ENCODE measurements at places on chromosomes 1 and 21.
A peak's percentile ranks its signal among the peaks of the same experiment; 100 is the strongest.

DNA sequence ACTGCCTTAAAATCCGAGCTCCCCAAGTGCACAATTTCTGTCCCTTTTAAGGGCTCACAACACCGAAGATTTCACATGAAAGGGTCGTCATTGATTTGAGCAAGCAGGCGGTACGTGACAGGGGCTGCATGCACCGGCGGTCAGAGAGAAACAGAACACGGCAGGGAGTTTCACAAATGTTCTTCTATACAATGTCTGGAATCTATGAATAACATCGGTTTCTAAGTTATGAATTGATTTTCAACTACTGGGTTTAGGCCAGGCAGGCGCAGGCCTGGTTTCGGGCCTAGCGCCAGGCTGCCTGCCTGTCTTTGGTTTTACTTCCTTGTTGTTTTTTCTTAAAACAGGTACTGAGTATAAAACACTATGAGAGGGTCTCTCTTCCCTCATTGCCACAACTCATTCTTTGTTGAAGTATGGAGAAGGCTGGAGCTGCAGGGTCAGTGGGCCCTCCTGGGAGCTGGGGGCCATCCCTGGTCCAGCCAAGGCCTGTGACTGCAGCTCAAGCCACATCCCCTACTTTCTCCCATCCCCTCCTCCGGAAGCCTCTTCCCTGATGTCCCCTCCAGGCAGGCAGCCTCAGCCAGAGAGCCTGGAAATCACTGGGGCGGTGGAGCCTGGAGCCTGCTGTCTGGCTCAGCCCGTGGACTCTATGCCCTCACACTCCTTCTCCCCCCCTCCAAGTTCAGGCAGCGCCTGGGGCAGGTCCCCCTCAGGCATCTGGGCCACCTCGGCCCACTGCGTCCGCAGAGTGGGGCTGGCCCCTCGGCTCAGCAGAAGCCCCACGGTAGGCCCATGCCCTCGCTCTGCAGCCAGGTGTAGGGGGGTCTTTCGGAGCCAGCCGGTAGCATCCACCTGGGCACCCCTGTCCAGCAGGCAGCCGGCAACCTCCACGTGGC, 2.4 kb downstream of the ANKRD65 start:
- ATAC-seq, result peak; percentile 13

DNA sequence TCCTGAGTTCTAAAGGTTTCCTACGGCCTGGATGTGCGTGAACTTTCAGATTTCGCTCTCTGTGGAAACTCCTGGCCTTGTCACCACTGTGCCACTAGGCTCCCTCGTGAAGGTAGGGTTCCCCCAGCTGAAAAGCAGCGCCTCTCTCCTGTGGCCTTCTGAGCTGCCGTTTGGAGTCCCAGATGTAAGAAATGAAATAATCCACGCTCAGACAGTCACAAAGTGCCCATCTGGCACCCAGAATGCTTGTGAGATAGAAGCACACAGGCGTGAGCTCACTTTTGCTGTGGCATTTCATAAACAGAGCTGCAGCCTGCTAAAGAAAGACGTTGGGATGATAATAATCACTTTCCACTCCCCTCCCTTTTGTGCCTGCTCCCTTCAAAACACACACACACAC, 65.8 kb downstream of the LMO4 start:
- no peak for ATAC-seq

DNA sequence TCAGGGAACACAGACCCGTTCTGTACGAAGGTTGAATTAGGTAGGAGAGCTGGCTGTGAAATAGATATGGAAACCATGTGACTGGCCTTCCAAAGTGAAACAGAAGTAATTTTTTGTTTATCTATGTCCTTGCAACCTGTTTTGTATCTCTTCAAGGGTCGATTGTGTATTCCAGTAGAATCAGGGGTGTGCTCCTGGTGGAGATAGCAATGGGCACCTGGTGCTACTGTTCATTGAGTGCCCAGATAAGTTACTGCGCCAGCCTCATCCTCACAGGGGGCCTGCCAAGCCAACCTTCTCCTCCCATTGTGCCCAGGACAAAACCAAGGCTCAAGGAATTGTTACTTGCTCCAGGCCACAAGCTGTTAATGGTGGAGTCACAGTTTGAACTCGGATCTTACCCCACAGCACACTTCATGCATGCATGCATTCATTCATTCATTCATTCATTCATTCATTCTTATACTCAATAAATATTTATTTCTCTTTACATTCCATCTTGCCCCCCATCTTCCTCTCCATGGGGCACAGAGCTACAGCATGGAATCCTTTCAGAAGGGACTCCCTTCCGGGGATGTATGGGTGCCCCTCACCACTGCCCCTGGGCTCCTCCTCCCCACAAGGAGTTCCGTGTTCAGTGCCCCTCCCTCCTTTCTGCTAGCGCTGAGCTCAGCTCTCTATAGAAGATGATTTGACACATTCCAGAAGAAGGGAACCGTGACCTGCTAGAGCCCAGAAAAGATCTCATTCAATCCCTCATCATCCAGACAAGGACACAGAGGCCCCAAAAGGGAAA, 24.0 kb downstream of the ADORA1 start:
- ATAC-seq, result no peak

GRCh38 chr1:203124011-203124410, 3.5 kb upstream of the ADORA1 start:
- ATAC-seq, result no peak

GRCh38 chr1:175225805-175226129, 33.2 kb upstream of the KIAA0040 start:
- ATAC-seq, result peak; percentile 42

DNA sequence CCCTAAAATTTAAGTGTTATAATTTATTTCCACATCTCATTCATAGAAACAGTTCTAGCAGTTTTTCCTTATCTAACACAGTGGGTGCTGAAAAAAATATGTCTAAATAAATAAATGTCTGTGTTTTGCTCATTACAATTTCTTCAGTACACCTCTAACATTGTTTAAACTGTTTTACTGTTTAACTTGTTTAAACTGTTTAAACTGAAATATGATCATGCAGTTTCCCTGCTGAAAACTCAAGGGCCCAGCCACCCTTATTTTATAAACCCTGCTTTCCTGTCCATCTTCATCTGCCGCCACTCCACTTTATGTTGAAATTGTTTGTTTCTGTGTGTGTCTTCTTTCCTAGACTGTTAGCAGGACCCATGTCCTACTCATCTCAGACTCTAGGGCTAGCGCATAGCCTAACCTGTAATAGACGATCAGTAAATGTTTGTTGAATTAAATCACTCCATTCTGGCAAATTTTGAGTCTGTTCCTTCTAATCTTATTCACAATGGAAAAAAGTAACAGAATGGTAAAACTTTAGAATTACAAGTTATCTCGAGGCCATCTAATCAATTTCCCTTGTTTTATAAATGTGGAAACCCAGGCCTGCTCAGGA, 9.4 kb upstream of the PIK3C2B start:
- no peak for ATAC-seq

GRCh38 chr1:86318436-86318835, 77.7 kb downstream of the ODF2L start:
- no peak for ATAC-seq

- ATAC-seq, result no peak
Observed at GRCh38 chr1:76023669-76024435, 50.7 kb upstream of the ST6GALNAC3 start.

- ATAC-seq, result no peak
Observed at GRCh38 chr1:12294076-12294475, 64.2 kb downstream of the VPS13D start.

DNA sequence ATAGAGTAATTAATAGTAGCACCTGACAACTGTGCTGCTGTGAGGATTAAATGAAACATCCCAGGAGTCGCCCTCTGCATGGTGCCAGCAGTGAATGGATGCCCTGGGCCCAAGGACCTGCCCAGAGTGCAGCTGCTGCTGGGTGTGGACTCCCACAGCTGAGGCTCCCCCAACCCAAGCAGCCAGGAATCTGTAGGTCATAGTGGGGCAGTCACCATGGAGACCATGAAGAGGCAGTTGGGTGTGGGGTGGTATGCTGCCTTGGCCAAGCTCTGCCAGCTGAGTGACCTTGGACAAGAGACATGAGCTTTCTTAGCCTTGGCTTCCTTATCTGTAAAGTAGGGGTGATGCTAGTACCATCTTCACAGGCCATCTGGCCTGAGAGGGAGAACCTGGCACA, 9.4 kb downstream of the OLIG2 start:
- no peak for ATAC-seq

DNA sequence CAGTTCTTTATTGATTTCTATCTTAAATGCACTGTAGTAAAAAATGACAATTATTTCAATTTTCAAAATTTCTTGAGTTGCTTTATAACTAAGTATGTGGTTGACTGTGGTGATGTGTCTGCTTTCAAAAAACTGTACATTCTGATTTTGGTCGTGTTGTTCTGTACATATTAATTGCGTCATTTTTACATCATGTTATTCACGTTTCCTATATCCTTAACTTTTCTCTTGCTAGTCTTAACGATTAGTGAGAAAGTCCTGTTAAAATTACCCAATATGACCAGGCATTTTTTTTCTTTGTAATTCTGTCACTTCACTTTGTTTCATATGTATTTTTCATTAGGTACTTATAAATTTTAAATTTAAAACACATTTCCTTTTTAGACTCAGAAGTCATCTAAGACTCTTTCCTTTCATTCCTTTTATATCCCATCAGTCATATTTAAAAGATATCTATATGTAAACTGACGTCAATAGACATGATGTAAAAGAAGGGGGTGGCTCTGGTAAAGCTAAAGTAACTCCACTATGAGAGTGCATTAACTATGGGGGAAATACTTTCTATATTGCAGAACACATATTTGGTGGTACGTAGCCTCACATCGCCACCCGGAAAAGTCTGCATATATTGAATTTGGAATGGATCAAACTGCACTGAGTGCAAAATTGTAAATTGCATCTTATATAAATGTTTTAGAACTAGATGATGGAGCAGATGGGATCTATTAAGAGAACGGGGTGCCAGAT, 1.1 kb upstream of the COA6 start:
- ATAC-seq, result no peak

DNA sequence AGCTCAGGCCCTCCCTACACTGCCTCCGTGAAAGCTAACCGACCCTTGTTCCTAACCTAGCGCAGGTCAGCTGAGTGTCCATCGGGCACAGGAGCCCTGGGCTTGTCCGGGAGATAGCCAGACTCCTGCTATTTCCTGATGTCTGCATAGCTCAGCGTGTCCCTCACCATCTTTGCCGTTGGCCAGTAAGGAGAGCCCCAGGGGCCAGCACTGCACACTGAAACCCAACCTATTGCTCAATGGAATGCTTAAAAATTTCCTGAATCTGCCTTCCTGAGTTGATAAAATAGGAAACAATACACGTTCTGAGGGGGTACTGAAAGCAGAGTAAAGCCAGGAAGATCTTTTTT, 2.2 kb downstream of the RUNX1 start:
- ATAC-seq, result no peak

- ATAC-seq, result peak; percentile 31
Observed at GRCh38 chr1:155006601-155007101, 4.0 kb downstream of the ZBTB7B start.

GRCh38 chr1:19429611-19430010, 55.7 kb downstream of the CAPZB start:
- no peak for ATAC-seq

DNA sequence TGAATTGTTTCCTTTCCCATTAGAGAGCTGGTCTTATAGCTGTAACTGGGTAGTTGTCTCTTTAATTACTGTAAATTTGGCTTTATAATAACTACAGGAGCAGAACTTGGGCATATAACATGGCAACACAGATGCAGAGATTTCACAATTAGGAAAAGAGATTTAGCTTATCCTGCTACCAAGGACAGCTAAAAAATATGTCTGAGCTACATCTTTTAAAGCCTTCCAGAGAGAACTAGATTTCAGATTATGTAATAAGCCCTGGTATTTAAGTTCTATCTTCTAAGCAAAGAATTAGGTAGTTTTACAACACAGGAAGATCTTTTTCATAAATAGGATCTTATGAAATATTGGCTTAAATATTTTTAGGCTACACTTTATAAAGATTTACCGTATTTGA, 313.8 kb downstream of the S1PR1 start:
- no peak for ATAC-seq

- ATAC-seq, result no peak
Observed at GRCh38 chr1:177909416-177909815, 60.4 kb downstream of the SEC16B start.

GRCh38 chr1:85088408-85088784, 40.1 kb upstream of the MCOLN3 start:
- ATAC-seq, result no peak

DNA sequence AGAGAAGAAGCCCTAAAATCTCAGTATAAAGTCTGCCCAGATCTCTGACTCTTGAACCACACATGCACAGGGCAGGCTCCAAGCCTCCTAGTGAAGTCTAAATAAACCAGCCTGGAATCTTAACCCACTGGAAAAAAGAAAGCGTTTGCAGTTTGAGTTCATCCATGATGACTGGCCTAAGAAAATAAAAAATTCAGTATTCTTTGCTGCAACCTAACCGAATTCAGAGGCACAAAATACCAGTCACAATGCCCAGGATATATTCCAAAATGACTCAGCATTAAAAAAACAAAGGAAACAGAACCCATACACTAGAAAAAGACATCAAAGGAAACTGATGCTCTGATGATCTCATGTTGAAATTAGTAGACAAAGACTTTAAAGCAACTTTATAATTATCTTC, 269.2 kb downstream of the SDCCAG8 start:
- ATAC-seq, result no peak
